ENCODE measurements at places on chromosomes 4 and X.

- no peak for DNase-seq
These were observed 2.6 kb downstream of the POLA1 start for GRCh38 chrX:24696294-24696693.

- DNase-seq = no peak
These were observed 34.7 kb downstream of the SLC25A5 start for GRCh38 chrX:119502727-119503483.

DNA sequence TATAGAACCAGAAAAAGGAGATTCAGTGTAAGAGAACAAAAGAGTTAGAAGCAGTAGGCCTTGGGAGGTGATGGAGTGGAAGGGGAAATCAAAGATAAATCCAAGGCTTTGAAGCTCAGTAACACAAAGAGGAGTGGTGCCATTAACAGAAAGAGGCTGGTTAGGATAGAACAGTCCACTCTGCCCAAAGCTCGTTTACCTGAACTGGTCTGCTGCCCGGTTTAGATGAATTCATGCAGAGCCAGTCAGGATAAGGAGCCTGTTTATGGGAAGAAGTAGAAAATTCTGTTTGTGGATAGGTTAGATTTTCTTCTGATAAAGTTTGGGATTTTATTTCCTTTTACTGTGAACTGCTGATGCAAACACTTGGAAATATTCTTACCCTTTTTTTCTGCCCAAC, 80.6 kb downstream of the HMGB2 start:
- DNase-seq = no peak

- DNase-seq = no peak
These were observed 703.5 kb downstream of the FAT4 start for GRCh38 chr4:126018274-126018673.

DNA sequence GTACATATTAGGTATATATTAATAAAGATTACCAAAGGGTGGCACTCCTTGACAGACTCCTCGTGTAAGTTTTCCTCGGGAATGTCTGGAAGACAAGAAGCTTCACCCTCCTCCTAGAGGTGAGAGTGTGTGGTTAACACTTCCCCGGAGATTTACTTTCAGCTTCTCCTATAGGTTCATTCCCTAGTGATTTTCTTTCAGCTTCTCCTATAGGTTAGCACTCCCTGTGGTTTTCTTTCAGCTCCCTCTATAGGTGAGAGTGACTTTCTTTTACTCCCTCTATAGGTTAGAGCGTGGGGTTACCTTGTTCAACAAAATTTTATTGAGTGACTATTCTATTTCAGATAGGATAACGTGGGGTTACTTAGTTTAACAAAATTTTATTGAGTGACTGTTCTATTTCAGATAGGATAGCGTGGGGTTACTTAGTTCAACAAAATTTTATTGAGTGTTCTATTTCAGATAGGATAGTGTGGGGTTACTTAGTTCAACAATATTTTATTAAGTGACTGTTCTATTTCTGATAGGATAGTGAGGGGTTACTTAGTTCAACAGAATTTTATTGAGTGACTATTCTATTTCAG, 106.0 kb upstream of the PLAC1 start:
- no peak for DNase-seq

- DNase-seq = no peak
These were observed 168.2 kb downstream of the DCTD start for GRCh38 chr4:182748949-182749348.

DNA sequence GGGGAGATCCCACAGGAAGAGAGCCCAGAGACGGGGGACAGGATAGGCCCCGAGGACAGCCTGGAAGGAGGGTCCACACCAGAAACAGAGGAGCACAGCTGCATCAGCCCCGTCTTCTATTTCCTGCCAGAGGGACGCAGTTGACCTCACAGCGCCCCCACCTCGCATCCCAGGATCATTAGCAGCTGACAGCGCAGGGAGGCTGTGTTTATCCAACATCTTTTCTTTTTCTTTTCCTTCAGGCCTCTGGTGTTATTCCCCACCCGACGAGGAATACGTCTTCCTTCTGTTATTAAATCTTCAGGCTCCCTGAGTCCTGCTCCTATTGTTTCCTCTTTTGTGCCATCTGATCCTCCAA, 75.4 kb downstream of the DCHS2 start:
- no peak for DNase-seq

GRCh38 chr4:80331693-80332092, 3.8 kb upstream of the CFAP299 start:
- no peak for DNase-seq

DNA sequence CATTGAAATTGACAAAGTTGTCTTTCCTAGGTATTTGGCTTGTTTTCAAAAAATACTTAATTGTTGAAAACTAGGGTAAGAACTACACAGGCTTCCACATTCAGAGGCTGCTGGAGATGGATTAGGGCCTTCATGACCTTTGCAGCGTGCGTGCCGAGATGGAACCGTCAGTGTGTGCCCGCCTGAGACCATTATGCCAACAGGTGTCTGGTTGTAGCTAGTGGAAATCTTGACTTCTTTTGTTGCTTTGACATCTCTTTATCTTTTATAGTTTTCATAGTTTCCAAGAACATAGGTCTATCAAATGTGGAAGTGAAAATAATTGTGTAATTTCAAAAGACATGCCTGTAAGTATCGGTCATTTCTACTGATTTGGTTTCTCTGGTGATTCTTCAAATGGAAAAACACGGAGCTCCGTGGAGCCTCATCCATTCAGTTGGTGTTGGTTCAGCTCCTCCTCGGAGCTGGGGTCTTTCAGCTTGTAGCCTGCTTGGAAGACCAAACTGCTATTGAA, 38.9 kb upstream of the CLCN4 start:
- DNase-seq = no peak

DNA sequence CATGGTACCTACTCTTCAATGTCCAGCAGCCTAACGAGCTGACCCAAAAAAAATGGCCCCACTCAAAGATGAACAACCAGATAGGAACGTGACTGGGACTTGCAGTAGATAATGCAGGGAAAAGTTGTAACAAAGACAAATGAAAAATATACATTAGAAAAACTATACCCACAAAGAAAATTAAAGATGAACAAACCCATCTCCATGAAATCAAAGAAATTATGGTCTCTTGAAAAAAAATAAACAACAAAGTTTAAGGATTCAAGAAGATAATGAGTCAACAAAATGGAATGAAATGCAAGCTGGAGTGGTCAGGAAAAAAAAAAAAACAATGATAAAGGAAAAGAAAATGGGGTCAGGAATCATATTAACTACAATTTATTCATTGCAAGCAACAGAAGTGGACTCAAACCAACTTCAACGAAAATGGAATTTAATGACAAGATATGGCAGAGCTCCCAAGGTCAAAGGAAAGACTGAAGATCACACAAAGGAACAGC, 309.8 kb upstream of the GALNT7 start:
- no peak for DNase-seq

DNA sequence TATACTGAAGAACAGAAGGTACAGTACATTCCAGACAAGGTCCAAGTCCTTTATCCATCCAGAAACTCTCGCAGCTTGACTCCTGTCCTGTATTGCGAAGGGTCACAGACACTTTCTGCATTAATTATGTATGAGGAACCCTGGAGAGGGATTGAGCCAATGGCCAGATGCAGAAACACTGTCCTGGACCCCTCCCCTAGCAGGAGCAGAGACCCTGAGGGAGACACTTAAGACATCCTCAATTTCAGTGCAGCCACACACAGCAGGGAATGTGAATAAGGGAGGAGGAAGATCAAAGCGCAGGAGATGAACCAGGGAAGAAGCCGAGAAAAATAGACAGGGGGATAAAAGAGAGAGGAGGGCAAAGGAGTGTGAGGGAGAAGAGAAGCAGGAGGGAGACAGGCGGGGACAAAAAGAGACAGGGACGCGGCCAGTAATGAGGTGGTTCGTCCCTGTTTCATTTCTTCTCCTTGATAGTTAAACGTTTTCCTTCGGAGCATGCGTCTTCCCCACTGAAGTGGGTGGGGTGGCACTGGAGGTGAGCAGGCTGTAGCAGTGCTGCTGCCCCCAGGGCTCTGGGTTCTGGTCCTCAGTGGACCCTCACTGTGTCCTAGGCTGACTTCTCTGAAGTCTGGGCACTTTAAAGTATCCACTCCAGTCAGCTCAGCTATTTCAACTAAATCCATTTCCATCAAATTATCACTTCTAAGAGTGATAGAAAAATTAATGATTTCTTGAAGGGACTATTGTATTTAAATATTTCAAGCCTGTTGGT, 356.4 kb upstream of the NOCT start:
- no peak for DNase-seq
